Neural cell (in vitro differentiated cells): ENCODE measurements at places on chromosomes 5 and 9. TPM values are rescaled to one million over a fixed set of nuclear protein-coding genes. Genes with fewer than 3 reads are reported as not detected.

The SOX30 gene
- polyA plus RNA-seq = not detected in 2 replicates

The TOR2A gene
- 54.1 and 59.7 TPM in 2 replicates for polyA plus RNA-seq

The HSDL2 gene
- 7.1 and 9.0 TPM in 2 replicates for polyA plus RNA-seq

The SPINK7 gene
- not detected in 2 replicates for polyA plus RNA-seq

The PHYHD1 gene
- not detected in 2 replicates for polyA plus RNA-seq

The GABBR2 gene
- polyA plus RNA-seq = 7.1 and 8.7 TPM in 2 replicates

The WDR41 gene
- 87.6 and 95.4 TPM in 2 replicates for polyA plus RNA-seq

The CMBL gene
- 0.58 and 1.1 TPM in 2 replicates for polyA plus RNA-seq

The NTNG2 gene
- polyA plus RNA-seq = 0.26 and 0.43 TPM in 2 replicates

The ARAP3 gene
- 1.4 and 1.8 TPM in 2 replicates for polyA plus RNA-seq

The NIPBL gene
- polyA plus RNA-seq = 23.4 and 27.5 TPM in 2 replicates

The CAVIN4 gene
- polyA plus RNA-seq = 14.5 and 15.3 TPM in 2 replicates

The C9orf50 gene
- polyA plus RNA-seq = not detected in 2 replicates

The ZDHHC11 gene
- polyA plus RNA-seq = 11.4 and 12.6 TPM in 2 replicates

The MXD3 gene
- polyA plus RNA-seq = 6.8 and 9.3 TPM in 2 replicates

The PCDHAC2 gene
- polyA plus RNA-seq = 7.6 and 9.3 TPM in 2 replicates

The MOB3B gene
- polyA plus RNA-seq = 1.8 and 2.2 TPM in 2 replicates
